ENCODE measurements at places on chromosomes 2 and 18.

DNA sequence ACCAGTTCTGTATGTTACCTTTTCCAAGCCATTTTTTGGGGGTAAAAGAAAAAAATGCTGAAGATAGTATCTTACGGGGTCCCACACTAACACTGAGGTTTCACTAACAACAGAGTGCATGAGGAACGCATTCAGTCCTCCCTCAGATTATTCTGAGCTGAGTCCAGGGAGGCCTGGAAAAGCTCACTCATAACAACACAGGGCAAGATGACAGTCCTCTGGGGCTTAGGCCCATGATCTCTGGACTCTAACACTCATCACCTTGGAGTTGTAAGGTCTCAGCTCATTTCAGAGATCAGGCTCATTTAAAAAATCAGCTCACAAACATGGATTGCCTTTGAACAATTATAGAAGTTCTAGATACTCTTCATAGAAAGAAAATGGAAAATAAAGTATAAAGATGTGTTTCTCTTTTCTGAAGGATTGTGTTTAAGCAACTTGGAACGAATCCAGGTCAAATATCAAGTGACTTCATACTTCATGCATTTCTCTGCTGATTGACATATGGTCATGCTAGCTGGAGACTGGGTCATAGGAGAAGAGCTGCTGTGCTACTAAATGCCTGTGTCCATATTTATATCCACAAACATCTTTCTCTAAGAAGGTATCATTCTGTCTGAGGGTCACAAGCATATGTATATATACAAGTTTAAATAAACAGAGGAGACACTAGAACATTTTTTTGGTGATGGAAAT, 265.8 kb downstream of the ALK start:
- no peak for DNase-seq

GRCh38 chr2:171317492-171318125, 116.2 kb downstream of the METTL8 start:
- no peak for DNase-seq

DNA sequence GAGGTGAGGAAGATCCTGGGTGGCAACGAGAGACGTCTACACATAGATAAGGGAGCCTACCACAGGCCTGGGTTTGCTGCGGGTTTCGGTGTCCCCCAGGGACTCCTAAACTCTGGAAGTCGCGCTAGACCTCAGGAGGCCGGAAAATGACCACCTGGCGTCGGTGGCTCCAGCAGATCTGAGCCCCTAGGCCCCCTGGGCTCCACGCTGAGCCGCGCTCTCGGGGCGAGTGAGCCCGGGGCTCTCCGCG, 987 bp upstream of the DLX1 start:
- no peak for DNase-seq

DNA sequence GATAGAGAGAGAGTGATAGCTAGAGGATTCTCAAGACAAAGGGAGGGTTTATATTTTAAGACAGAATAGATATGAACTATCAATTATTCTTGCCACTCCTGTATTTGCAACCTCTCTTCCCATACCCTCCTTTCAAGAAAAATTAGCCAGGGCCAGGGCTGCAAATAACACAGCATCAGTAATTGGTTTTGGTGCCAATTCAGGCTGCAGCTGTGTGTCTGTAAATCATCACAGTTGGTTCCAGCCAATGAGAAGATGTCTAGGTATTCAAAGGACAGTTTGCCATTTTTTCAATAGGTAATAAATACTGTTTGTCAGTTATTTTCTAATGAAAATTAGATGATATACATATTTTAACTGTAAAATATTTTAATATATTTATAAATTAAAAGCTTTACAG, 73.5 kb downstream of the WDPCP start:
- DNase-seq = no peak

DNA sequence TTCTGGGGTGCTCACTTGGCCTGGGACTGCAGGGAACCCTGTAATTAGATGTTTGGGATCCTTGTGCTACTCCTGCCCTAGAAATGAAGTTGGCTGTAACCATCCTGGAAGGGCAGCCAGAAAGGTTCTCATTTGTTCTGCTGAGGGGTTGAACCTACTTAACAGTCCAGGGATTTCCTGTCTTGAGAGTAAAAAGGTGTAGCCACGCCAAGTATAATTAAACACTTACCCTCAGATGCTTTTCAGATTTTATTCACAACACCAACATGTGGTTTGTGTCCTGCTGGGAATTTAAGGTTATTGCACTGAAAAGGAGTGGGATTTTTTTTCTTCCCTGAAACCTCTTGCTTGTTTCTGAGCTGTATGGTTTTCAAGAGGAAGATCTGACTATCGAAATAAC, 222.4 kb upstream of the APCDD1 start:
- no peak for DNase-seq

DNA sequence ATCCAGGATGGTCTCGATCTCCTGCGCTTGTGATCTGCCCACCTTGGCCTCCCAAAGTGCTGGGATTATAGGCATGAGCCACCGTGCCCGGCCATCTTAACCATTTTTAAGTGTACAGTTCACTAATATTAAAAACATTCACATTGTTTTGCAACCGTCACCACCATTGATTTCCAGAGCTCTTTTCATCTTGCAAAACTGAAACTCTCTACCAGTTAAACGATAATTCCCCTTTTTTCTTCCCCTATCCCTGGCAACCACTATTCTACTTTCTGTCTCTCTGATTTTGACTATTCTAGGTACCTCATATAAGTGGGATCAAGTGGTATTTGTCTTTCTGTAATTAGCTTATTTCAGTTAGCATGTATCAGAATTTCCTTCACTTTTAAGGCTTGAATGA, 16.8 kb upstream of the NEUROD1 start:
- no peak for DNase-seq
